ENCODE measurements at places on chromosomes 1 and 21.

- peak; percentile 43 for DNase-seq
These were observed 708 bp downstream of the CDA start for GRCh38 chr1:20589331-20590278.

GRCh38 chr1:206477581-206478380 is 7.5 kb downstream of the IKBKE start:
- no peak for DNase-seq

DNA sequence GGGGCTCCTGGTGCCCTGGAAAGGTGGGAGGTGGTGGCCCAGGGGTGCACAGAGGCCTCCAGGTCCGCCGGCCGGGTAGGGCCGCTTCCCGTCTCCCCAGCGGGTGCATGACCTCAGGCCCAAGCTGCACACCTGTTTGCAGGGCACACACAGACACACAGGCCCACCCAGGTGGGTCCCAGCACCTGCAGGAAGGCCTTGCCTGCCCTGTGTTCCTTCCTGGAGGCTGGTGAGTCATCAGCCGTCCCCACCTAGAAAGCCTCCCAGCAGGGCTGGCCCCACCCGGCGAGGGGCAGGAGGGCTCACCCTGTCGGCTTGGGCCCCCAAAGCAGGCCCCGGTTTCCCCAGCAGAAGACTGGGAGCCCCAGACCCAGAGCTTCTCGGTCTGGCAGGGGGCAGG is 23.6 kb upstream of the TTLL10 start:
- DNase-seq: peak; percentile 38

GRCh38 chr21:43866260-43866629 is 1.2 kb downstream of the AGPAT3 start:
- no peak for DNase-seq

GRCh38 chr21:44379991-44380865 is 26.8 kb downstream of the TRPM2 start:
- no peak for DNase-seq

DNA sequence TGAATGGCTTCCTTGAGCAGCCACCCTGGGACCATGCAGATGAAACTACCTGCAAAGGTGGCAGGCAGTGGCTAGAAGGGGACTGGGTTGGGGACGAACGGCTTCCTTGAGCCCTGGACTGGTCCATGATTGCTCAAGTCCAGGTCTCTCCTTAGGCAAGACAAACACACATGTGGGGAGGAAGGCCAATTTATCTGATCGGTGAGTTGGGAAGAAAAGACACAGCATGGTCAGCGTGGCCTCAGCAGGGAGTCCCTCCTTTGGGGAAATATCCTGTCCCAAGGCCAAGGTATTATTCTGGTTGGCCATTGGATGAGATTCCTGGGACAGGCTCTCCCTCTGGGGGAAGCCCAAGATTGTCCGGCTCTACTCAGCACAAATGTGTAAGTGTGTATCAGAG is 116.3 kb upstream of the ERG start:
- no peak for DNase-seq

DNA sequence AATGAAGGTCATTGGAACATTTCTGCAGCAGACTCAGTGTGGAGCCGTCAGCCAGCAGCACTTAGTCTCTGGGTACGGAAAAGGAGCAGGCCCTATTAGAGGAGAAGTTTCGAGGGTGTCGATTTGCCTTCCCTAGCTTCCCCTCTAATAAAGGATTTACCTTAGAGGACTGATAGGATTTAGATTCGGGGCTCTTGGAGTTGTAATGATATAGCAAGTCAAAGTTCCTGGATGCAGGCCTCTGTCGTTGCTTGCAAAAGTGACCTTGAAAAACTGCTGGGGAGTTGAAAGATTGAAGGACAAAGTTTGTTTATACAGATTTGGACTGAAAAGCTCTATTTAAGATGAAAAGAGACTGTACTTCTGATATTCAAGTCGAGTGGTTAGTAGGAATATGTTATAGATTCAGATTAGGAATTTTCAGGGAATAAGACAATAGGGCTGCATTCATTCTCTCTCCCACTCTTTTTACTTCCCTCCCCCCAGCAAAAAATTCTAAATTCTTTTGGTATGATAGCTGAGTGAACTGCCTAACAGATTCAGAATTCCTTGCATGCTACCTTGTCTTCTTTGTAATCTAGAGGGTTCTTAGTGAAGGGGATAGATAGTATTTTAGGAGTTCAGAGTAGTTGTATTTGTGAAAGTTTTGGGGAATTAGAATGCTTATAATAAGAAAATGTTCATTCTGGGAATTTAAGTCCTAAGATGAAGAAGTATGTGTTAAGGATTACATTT is 19.2 kb downstream of the NFYC start:
- DNase-seq: no peak

DNA sequence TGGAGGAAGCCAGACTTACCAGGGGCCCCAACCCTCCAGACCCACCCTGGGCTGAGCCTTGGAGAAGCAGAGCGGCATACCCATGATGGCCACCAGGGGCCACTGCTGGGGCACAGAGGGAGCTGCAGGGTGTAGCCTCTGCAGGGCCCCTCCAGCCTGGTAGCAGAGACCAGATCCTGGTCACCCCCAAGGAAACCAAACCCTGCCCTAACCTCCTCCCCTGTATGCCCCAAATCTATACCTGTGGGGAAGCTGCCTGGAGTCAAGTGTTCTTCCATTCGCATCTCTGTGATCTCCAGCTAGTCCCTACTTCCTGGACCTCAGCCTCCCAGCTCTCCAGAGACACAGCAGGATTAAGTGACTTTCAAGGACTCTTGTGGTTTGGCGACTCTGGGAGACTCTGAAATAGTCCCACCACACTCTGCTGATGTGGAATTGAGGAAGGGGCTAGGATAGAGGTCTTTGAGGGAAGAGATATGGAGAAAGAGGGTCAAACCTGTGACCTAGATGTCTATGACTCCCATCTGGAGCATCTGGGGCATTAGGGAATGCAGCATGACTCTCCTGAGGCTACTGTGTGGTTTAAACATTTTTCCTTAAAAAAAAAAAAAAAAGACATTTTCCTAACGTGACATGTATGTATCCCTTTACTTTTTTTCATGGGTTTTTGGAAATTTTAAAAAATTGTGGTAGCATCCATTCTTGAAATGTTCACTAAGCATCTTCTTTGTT is 119.2 kb upstream of the IPO9 start:
- DNase-seq: no peak

GRCh38 chr1:174809755-174810280 is 189.9 kb upstream of the CACYBP start:
- no peak for DNase-seq

- no peak for DNase-seq
These were observed 1.8 kb downstream of the CDC42BPA start for GRCh38 chr1:227316456-227316855.

GRCh38 chr21:46145840-46146691 is 9.3 kb downstream of the FTCD start:
- no peak for DNase-seq

DNA sequence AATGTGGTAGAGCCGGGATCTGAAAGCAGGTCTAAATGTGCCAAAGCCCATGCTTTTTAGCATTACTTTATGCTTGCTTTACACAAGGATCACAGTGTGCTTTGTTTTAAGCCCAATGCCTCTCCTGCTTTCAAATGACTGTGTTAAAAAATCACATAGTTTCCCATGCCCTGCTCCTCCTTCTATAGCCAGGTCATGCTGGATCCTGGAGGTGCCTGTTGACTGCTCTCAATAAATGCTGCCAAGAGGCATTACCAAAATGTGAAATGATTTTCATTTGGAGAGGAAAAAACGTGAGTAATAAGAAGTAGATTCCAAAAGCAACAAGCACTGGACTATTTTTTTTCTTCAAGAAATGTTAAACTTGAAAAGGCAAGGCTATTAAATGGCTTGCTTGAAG is 420.7 kb upstream of the USP24 start:
- no peak for DNase-seq

DNA sequence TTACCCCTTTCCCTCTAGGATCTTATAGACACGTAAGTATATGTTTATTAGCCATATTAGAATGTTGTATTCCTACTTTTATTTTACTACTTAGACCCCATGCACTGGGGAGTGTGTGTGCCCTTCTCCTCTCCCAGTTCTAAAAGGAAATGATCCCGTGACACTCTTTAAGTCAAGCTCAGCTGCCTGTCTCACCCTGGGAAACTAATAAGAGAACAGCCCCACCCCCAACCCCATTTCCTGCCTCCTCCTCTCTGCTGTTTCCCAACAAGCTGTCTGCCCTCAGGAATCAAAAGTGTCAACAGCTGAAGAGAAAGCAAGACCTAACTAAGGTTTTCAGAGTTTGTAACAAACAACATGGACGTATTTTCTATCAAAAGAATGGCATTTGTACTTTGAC is 92.6 kb upstream of the VAV3 start:
- no peak for DNase-seq

DNA sequence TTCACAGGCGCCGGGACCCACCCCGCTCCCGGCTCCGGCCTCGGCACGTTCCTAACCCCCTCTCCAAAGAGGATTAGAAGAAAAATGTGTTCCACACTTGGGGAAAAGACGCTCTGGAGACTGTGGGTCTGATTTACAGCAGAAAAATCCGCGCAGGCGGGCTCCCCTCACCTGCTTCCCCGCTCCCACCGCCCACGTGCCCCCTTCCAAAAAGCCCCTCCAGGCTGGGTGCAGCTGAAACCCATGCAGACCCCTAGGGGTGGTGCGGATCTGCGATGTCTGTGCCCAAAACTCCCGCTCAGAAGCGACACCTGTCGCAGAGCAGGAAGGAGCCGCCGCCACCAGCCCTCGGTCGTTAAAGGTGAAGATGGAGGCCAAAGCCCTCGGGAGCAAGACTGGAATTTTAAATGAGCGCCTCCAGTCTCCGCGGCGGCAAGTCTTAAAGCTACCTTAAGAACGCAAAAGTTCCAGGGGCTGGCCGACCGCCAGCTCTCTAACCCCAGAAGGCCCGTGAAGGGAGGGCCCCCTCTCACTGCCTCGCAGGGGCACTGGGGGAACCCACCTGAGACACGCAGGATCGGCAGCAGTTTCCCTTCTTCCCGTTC is 688 bp upstream of the CHD5 start:
- no peak for DNase-seq

- DNase-seq: peak; percentile 9
These were observed at the start of gene NT5C1A for GRCh38 chr1:39671793-39672550. Gene NT5C1A (minus strand): TSS chr1:39672107. CDS start chr1:39672038, 69 bp downstream.

- DNase-seq: no peak
These were observed 23.3 kb upstream of the LYPD8 start for GRCh38 chr1:248778906-248779305.

- no peak for DNase-seq
These were observed 9.1 kb downstream of the SH3GLB1 start for GRCh38 chr1:86713477-86713876.

GRCh38 chr21:45283611-45284455 is 3.9 kb downstream of the POFUT2 start:
- DNase-seq: no peak

DNA sequence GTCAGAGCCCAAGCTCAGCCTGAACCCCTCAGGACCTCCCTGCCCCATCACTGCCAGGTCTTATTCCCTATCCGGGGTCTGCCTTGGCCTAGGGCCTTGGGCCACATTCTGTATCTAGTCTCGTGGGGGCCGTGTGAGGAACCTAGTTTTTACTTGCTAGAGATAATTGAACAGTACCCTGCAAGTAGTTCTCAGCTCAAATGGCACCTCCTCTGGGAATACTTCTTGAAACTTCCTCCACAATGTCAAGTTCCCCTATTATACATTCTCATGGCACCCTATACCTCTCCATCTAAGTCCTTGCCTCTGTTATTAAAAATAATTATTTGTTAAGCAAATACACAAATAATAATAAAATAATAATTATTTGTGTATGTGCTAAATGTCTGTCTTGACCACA is 32.9 kb upstream of the CSF1 start:
- DNase-seq: no peak

DNA sequence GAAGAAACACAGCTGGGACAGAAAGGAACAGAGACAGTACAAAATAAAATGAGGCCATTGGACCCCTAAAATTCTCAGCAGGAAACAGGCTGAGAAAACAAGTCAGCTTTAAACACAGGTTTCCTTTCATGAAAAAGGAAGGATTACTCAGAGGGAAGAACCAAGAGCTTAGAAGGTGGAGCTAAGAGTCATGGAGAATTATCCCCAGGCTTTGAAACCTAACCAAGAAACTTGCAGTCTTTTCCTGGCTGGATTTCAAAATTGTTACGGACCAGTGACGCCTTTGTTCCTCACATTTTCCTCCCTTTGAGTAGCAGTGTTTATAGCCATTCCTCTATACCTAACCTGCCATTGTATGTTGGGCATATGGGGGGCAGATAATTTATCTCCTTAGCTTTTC is 8.8 kb downstream of the HMGB4 start:
- no peak for DNase-seq

DNA sequence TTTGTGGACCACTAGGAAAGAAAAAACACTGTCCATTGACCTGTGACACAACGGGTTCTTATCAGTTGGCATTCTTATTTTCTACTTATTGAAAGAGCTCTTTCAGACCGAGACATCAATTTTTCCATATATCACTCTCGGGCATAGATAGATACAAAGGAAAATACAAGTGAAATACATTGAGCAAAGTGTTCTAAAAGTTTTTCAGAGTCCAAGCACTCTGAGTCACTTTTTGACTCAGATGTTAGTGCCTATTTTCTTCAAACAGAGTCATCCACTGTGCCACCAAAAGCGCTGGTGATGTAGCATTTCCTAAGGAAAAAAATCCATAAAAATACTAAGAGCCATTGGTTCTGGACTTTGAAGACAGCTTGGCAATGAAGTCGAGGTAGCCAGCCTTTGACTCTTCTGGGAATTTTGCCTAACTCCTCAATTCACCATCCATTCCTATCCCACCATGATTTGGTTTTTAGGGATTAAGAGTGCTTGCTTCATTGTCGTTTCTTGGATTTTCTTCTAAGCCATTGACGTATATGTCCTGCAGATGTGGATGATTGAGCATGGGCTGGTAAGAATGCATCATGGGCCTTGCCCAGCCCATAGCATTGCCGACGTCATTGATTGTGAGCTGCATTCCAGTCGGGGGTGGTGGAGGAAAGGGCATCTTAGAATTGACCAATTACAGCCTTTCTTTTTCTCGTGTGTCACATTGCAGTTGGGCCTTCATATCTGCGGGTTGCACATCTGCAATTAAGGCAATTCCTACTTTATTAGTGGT is 10.6 kb downstream of the GALNT2 start:
- no peak for DNase-seq

DNA sequence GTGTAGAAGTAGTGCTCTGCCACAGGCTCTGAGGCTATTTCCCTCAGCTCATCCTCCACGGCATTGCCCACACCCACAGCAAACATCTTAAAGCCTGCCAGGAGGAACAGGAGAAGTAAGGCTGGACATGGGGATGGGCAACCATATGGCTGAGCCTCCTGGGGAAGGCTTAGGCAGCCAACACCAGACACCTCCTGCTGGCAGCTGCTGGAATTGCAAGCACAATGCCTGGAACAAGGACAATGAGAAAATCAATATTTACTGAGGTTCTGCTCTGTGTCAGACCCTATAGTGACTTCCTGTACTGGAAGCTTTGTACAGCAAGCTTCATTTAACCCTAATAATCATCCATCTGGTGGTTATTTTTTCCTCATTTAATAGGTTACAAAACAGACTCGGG is 8.2 kb downstream of the MATN1 start:
- no peak for DNase-seq

- DNase-seq: no peak
These were observed 516 bp downstream of the PHLDA3 start for GRCh38 chr1:201468501-201468843.

GRCh38 chr21:45573452-45574035 is 31.3 kb upstream of the SLC19A1 start:
- DNase-seq: peak; percentile 32

Measured in dermis microvascular lymphatic vessel endothelial cell (primary cell).